Umbilical cord (tissue), 2 donors: ENCODE measurements at places on chromosomes 2 and 18. TPM values are rescaled to one million over a fixed set of nuclear protein-coding genes. Genes with fewer than 3 reads are reported as not detected.
A peak's percentile ranks its signal among the peaks of the same experiment; 100 is the strongest.

The BCL2 gene
- total RNA-seq: 27.9 TPM

The PDCD1 gene
- total RNA-seq: not detected

The MYOM1 gene
- total RNA-seq: 42.6 TPM

- peak; percentile 40 for DNase-seq
Measured at GRCh38 chr2:232632904-232633412, 446 bp upstream of the EFHD1 start.

DNA sequence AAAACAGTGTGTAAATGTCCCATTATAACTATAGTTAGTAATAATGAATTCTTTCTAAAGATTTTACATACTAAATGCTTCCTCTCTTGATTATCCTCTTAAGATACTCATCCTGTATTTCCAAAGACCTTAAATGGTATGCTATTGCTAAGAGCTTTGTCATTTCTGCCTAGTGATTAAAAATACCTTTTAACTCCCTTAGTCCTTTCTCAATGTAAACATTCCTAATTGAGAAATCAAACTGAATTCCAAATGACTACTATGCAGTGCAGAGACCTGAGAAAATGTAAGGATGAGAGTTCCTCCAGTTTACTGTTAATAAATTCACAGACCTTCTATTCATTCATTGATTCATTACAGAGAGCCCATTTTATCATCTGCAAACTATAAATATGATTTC, 86.9 kb downstream of the SOS1 start:
- DNase-seq: no peak

- peak; percentile 98 for DNase-seq
Measured at GRCh38 chr2:43343573-43344304, 117.3 kb upstream of the ZFP36L2 start.

DNA sequence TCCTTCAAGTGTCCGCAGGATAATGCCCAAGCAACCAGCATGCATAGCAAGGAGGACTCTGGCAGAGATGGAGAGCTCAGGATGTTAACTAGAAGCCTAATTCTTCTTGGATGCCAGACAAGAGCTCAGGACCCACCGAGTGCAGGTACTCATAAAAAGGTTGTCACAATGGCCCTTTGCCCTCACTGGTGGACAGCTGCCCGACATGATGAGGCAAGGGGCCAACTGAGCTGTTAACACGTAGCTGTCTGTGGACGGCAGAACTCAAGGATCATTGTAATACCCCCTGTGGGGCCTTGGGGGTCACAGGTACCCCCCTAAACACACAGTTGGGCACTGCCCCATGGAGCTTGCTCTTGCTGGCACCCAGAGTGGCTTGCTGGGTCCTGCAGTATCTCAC, 393.7 kb downstream of the PIK3C3 start:
- no peak for DNase-seq

DNA sequence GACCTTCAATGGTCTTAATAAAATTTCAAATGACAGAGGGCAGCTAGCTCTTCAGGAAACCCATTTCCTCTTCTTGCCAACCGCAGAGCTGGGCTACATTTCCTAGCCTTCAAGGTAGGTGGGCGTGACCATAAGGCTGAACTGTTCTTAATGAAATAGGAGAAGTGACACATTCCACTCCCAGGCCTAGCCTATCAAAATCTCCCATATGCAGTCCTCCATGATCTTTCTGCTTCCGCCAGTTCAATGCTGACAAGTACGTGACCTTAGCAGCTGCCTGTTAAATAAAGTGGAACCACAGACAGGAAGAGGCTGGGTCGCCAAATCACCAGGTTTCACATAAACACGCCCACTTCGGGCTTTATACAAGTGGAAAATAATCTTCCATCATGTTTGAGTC, 13.2 kb downstream of the SERPINE2 start:
- DNase-seq: no peak

- peak; percentile 88 for DNase-seq
Measured at GRCh38 chr2:239630618-239631286, 229.9 kb upstream of the HDAC4 start.

- no peak for DNase-seq
Measured at GRCh38 chr18:73987247-73987980, 160.2 kb downstream of the FBXO15 start.
